ENCODE measurements at places on chromosomes 1 and 21.

DNA sequence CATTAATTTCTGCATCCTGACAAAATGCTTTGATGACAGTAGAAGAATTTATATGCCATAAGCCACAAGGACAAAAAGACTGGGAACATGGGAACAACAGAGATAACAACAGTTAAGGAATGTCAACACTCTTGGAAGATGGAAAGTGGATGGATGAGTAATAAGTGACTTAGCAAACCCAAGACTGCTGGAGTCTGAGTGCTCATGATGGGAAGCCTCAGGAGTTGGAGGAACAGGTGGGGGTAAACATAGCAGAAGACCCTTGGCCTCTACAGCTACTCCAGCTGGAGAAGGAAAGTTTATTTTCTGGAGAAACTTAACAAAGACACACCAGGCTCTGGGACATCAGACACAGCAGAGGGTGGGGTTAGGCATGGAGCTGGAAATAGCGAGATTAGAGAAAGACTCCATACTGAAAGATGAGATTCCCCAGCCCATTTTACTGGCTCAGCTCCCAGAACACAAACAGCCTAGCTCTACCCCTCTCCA lies 13.6 kb downstream of the G0S2 start:
- no peak for DNase-seq

DNA sequence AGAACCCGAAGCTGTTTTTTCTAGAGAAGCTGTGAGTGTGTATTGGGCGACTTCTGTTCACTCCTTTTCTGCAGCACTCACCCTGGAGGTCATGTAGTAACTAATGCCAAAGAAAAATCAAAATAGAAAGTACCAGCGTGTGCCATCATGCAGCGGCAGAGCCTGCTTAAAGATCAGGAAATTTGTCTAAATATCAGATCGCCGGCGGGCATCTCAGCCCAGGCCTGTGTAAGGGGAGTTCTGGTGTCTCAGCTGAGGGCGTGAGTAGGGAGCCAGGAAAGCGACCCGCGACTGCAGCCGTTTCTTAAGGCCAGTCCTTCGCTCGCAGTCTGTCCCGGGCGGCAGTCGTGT lies 768 bp downstream of the EDARADD start:
- DNase-seq = no peak

DNA sequence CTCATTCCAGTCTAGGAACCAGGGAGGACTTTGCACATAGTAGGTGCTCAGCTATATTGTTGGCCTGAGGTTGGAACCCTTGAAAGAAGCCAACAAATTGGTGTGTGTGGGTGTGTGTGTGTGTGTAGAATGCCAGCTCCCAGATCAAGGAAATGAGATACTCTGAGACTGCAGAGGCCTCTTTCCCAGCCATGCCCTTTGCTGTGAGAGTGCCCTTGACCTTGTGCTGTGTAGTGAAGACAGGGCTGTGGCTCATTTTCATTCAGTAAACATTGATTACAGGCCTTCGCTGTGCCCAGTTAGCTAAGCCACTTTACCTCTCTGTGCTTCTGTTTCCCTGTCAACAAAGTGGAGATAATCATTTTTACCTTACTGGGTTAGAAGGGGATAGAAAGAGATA lies 3.2 kb downstream of the CYP4B1 start:
- no peak for DNase-seq

DNA sequence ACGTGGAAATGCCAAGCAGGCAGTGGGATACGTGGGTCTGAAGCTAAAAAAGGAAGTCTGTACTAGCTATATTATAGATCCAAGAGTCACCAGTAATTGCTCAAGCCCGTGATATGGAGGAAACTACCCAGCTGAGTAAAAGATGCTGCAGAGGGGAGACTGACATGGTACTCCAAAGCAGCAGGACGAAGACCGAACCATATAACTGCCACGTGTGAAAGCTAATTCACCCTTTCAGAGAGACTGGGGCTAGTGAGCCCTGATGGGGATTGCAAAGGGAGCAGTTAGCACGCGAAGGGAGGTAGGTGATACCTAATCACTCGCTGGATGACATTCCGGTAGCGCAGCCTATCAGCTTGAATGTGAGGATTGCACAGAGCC lies 316 bp downstream of the AP4B1 start:
- DNase-seq = no peak

- no peak for DNase-seq
Measured at GRCh38 chr1:201625226-201625761, 86.4 kb downstream of the NAV1 start.

DNA sequence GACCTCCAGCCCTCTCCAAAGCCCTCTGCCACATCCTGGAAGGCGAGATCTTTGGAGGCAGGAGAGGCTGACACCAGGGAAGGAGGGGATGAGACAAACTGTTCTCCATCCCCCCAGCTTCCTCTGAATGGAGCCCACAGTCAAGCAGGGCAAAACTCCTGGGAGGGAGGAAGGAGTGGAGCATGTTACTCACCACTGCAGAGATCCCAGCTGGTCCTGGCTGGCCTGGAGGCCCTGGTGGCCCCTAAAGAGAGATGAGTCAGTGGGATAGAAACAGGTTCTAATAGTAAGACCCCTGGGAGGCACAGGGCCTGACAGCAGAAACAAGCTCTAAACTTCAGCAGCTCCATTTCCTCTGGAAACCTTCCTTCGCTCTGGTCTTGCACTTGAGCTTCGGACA lies 14.0 kb upstream of the PEF1 start:
- DNase-seq = no peak

DNA sequence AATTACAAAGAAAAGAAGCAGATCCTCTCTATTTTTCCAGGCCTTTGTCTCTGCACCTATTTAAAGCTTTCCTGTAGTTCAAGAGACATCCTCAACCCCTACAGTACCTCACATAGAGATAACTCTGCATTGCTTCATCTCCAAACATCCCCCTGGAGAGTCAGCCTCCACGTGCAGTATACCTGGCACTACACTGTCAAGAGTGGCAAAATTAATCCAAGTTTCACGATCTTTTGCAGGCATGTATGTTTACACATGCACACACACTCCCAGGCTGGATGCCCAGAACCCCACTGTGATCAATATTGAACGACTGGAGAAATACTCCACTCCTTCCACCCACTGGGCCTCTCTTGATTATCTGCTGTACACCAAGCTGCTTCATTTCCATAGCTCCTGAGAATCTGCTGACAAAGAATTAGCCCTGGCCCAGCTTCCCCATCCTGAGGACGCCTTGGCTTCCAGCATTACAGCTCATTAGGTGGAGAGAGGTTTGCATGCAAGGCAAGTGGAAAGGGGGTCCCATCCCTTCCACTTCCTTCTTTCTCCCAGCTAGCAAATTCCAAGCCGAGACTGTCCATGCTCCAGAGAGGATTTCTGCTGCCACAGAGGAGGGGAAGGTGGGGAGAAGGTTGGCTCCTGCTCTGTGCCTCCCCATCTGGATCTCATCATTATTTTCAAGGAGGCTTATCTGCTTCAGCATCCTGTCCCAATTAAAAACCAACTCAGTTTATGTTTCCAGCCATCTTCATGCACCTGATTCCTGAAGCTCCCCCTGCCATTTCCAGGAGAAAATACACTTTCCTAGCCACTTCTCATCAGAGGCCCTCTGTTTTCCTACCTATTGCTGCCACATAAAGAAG lies 66.5 kb upstream of the GOLT1A start:
- no peak for DNase-seq

- no peak for DNase-seq
Measured at GRCh38 chr1:222167111-222167510, 380.8 kb downstream of the HHIPL2 start.

DNA sequence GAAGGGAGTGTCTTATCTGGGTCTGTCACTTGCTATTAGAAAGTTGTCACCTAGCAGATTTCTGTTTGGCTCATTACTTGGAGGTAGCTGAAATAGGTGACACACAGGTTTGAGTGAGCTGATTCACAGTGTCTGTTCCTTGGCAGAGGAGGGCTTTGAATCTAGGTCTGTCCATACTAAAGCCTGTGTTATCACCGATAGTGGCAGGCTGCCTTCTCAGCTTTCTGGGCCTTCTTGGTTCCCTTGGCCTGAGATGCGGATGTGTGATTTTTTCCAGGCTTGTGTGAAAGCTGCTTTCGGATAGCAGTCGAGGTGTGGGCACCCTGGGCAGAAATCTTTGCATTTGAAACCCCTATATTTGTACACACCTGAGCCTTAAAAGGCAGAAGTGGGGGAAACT lies 73.9 kb downstream of the ACTL8 start:
- DNase-seq = no peak

- DNase-seq = no peak
Measured at GRCh38 chr1:108703939-108704338, 8.8 kb upstream of the FNDC7 start.
